NCI-H2081 treated with DMSO at 0.1 percent for 48 hours (cell line): ENCODE measurements at places on chromosomes 1 and 21.

GRCh38 chr1:52182874-52183400, 41.0 kb downstream of the ZFYVE9 start:
- no peak for DNase-seq

- no peak for DNase-seq
These were observed 3.3 kb downstream of the GLIS1 start for GRCh38 chr1:53735681-53736080.

- no peak for DNase-seq
These were observed 411.3 kb downstream of the PTPRU start for GRCh38 chr1:29647581-29647980.

- DNase-seq = no peak
These were observed 19.1 kb upstream of the SPAG17 start for GRCh38 chr1:118204105-118204504.

- peak; percentile 5 for DNase-seq
These were observed at the start of gene FHAD1 for GRCh38 chr1:15246960-15247614. Gene FHAD1 (plus strand): TSS chr1:15247223. CDS start chr1:15251785, 4,562 bp downstream.

DNA sequence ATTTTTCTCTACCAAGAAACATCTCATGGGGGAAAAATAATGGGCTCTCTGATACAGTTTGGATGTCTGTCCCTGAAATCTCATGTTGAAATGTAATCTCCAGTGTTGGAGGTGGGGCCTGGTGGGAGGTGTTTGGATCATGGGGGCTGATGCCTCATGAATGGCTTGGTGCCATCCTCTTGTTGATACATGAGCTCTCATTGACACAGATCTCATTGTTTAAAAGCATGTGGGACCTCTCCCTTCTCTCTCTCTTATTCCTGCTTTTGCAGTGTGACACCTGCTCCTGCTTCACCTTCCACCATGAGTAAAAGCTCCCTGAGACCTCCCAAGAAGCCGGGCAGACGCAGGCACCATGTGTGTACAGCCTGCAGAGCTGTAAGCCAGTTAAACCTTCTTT, 332.5 kb upstream of the NRIP1 start:
- DNase-seq = no peak

DNA sequence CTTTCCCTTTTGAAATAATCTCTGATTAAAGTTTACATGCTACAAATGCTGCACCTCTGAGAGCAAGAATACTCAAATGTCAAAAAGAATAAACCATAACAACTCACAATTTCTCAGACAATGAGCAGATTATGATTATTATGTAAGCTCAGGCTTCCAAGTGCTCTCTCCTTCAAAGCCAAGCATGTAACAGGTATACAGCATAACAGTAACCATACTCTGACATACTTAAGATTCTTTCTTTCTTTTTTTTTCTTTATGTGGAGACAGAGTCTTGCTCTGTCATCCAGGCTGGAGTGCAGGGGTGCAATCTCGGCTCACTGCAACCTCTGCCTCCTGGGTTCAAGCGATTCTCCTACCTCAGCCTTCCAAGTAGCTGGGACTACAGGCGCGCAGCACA, 155.4 kb downstream of the EIF4G3 start:
- no peak for DNase-seq

DNA sequence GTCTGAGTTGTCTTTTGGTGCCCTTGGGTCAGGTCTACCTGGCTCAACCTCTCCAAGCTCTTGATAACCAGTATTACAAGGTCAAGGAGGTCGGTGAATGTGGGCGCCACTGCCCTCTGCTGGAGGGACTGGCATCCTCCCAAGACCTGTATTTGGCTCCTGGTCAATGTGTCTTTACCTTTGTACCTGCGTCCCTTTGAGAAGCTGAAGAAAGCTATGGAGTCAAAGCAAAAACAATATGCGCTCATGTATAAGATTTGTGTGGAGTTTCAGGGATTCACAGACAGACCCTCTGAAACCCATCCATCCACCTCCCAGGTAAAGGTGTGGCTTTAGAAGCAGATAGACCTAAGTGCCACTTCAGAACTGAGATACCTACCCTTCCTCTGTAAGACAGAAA, 61.8 kb upstream of the NBL1 start:
- no peak for DNase-seq

GRCh38 chr1:2856066-2856390, 54.5 kb upstream of the TTC34 start:
- no peak for DNase-seq

DNA sequence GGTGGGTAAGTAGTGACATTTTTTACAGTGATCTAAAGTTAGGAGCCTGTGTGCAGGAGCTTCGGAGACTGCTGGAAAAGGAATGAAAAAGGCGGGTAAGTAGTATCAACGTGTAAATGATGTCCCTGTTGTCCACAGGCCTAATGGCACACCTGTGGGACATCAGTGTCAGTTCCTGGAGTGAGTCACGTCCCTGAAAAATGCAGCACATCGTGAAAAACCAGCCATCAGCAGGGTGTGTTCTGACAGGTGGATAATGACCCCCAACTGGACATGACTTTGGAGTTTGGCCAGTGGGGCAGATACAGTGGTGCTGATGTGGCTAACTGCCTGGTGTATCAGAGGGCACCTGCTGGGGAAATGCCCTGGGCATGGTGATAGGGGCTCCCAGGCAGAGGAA, 12.0 kb upstream of the PRDM15 start:
- DNase-seq = no peak

GRCh38 chr1:60071296-60071695, 2.3 kb downstream of the C1orf87 start:
- DNase-seq = no peak

GRCh38 chr1:178633056-178633455, 92.0 kb upstream of the RALGPS2 start:
- DNase-seq = no peak

GRCh38 chr1:117128323-117129079, 7.0 kb upstream of the TRIM45 start:
- DNase-seq = peak; percentile 45

DNA sequence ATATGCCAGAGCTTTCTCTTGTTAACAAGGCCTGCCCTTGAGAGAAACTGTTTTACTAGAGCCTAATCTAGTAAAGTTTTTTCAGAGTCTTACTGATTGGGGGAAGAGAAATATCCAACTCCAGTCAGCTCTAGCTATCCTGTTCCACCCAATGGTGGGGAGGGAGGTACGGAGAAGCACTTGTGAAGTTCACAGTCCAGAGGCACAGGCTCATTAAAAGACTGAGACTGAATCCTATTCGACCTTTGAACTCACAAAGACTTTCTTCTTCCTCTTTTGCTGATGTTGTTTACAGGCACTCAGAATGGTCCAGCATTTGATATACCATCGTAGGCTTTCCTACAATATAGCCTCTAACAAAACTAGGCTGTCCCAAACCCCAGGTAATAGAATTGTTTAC, 15.5 kb upstream of the SFT2D2 start:
- no peak for DNase-seq

DNA sequence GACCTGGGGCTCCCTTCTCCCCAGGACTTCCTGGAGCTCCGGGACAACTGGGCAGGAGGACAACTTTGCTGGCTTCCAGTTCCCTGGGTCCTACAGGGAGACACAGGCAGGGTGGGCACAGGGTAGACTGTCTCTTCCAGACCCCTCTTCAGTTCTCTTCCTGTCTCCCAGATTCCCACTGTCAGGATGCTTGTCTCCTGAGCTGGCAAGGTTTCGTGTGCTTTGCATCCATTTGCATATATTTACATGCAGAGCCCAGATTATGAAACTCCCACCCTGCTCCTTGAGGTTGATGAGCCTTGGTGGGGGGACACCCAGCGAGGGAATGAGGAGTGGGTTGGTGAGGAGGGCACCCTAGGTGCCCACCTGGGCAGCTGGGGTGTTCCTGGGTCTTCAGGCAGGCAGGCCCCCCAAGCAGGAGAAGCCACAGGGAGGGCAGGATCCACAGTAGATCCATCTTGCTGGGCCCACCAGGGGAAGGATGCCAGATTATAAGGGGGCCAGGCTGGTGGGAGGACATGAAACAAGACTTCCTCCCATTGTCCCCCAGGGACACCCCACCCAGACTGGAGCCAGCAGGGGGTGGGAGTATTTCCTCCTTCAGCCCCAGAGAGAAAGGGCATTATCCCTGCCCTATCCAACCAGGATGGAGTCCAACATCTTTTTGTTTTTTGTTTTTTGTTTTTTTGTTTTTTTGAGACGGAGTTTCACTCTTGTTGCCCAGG, at the start of gene FCN3:
TSS of gene FCN3 (minus strand) at position 463 of the 725 bp plus-strand sequence. CDS start at position 457, 6 bp downstream.
- DNase-seq = no peak

- no peak for DNase-seq
These were observed 81.5 kb upstream of the DPYD start for GRCh38 chr1:98002288-98002687.

DNA sequence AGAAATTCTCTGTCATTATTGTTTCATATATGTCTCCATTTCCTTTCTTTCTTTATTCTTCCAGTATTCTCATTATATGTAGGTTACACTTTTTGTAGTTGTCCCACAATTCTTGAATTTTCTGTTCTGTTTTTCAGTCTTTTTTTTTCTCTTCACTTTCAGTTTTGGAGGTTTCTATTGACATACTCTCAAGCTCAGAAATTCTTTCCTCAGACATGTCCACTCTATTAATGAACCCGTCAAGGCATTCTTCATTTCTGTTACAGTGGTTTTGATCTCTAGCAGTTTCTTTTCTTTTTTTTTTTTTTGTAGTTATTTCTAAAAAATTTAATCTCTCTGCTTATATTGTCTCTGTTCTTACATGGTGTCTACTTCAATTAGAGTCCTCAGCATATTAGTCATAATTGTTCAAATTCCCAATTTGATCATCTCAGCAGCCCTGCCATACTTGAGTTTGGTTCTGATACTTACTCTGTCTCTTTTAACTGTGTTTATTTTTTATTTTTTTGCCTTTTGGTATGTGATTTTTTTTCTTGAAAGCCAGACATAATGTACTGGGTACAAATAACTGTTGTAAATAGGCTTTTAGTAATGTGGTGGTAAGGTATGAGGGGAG, 49.5 kb upstream of the KCNK2 start:
- no peak for DNase-seq

GRCh38 chr1:119160866-119161265, 20.4 kb upstream of the WARS2 start:
- DNase-seq = no peak

DNA sequence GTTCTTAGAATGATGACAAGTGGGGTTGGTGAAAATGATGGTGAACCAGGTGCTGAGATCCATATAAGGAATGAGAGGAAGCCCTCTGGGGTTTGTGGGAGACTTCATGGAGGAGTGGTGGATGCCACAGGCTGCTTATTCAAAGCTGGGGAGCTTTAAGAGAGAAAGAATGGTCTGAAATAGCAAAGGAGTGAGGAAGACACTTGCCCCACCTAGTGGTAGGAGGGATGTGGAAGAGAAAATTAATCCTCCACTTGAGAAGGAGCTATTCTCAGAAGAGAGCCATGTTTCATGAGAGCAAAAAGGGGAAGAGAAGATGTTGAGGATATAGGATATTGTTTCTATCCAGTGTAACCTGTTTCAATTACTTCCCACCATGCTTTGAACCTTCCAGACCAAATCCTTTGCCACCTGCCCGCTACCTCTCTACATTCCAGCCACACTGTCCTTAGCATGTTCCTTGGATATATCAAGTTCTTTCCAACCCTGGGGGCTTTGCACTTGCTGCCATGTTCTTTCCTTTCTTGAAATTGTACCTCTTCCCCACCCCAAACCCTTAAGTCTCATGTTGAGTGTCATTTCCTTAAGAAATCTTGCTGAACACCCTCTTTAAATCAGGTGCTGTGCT, 19.6 kb upstream of the ZNF648 start:
- DNase-seq = no peak

GRCh38 chr1:214067397-214067796, 79.6 kb downstream of the PROX1 start:
- no peak for DNase-seq

DNA sequence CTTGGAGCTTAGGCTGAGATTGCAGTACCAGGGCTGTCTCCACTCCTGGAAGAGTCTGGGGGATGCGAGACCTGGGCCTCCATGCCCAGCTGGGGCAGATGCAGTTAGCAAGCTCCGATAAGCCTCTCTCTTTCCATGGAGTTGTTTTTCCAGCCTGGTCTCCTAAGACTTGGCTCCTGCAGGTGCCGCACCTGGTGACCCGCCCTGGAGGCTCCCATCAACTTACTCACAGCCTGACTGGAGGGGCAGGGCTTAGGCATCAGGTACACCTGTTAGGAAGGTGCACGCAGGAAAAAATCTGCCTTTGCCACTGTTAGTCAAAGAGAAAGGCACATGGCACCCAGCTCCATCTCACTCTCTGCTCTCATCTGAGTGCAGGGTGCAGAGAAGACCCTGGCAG, 198.1 kb upstream of the TMEM51 start:
- no peak for DNase-seq

DNA sequence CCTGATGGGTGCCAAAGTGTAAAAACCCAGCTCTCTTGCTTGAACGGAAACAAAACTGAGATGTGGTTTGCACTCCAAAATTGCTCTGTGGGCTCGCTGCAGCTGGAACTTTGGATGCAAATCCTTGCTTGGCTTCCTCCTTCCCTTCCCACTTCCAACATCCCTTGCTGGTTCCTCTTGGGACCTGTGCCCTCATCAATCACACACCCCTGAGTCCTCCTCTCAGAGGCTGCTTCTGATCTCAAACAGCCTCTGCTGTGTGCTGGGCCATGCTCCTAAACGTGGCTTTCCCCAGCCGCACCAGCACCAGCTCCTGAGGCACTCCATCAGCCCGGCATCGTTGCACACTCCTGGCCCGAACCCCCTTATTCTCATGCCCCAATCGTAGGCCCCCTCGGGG, 124.3 kb upstream of the RAB4A start:
- no peak for DNase-seq
